Stimulated activated CD8-positive, alpha-beta memory T cell treated with anti-CD3 and anti-CD28 coated beads, Interleukin-4, amount 100 ng/mL, for 24 hours (primary cell): ENCODE measurements at places on chromosomes 13 and 19.
A peak's percentile ranks its signal among the peaks of the same experiment; 100 is the strongest.

- no peak for DNase-seq
Observed at GRCh38 chr19:29666578-29667386, 1.5 kb downstream of the PLEKHF1 start.

- DNase-seq = no peak
Observed at GRCh38 chr19:6069268-6069791, 41.0 kb downstream of the RFX2 start.

DNA sequence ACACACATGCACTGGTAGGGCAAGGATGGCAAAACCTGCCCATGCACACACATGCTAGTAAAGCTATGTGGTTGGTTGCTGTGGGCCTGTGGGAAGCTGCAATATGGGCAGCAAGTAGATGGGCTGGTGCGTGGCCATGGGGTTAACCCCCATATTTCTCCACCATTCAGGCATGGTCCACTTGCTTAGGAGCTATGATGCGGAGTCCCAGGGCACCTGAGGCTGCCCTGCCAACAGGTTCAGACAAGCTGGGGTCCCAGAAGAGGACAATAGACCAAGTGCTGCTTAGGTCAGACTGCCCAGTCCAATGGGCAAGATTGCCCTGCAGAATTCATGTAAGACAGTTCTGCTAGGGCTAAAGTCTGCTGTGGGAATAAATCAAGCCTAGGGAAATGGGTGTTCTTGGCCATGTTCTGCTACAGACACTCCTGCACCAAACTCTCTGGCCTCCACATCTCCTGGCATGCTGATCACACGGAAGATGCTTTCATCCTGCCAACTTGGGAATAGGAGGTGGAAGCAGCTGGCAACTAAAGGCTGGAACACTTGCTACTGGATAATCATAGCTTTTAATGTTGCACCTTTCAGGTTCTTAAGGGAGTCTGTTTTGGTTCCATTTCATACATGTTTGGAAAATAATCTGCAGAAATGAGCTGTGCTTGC lies 646.3 kb upstream of the SLITRK1 start:
- DNase-seq = no peak

- peak; percentile 23 for DNase-seq
Observed at GRCh38 chr19:15871570-15871969, 26.3 kb downstream of the CYP4F2 start.

GRCh38 chr13:51599444-51600176 lies 15.3 kb downstream of the WDFY2 start:
- DNase-seq = no peak

- DNase-seq = no peak
Observed at GRCh38 chr13:30745906-30746686, 10.8 kb downstream of the ALOX5AP start.

GRCh38 chr19:3357271-3357991 lies 9.0 kb upstream of the NFIC start:
- no peak for DNase-seq

GRCh38 chr13:41178040-41178439 lies 16.3 kb downstream of the KBTBD7 start:
- no peak for DNase-seq

GRCh38 chr13:111020546-111020945 lies 94.6 kb upstream of the ARHGEF7 start:
- DNase-seq = no peak

- no peak for DNase-seq
Observed at GRCh38 chr13:27997904-27998522, 9.5 kb upstream of the URAD start.

DNA sequence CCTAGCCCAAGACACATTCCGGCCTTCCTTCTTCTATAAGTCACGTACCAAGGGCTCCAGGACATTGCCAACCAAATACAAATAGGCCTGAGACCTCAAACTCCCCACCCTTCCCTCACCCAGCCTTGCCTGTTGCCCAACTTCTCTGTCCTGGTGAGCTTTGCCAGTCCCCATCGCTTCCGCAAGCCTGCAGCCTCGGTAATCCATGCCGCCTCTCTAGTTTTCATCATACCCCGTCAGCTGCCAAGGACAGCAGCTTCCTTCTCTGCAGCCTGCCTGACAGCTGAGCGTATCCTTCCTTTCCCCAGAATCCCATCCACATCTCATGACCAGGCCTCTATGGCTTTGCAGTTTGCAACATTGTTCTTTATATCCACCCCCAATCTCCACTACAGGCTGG lies 36.6 kb upstream of the POMP start:
- DNase-seq = no peak

GRCh38 chr13:29771247-29771646 lies 79.2 kb downstream of the UBL3 start:
- no peak for DNase-seq

DNA sequence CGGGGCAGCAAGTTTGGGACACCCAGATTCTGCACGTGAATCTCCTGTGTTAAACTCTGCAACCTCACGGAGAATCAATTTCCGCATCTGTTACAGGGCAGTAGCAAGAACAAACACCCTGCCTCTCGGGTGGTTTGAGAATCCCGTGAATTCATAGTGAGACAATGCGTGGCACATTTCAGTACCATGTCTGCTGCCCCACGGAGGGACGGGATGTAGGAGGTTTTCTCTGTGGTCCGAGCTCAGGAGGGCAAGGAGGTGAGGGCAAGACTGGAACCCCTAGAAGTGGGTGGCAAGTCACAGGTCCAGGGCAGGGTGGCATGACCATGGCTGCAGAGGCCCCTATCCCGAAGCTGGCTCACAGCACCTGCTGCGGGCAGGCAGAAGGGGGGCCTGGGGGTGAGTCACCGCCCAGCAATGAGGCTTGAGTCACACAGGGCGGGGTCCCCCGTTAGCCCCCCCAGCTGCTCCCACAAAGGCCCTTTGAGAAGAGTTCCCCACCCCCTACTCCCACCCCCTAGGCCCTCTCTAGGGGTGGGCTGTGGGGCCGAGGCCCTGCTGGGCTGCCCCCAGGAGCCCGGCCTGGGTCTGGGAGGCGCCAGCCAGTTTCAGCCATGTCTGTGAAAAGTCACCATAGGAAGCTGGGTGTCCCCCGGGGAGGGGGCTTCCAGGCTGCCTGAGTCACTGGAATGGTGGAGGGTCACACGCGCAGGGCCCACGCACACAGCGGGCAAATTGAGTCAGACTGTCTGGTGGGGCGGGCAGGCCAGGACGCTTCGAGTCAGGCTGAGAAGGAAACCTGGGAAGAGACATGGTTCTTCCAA lies 25.8 kb upstream of the NANOS3 start:
- DNase-seq = peak; percentile 58

DNA sequence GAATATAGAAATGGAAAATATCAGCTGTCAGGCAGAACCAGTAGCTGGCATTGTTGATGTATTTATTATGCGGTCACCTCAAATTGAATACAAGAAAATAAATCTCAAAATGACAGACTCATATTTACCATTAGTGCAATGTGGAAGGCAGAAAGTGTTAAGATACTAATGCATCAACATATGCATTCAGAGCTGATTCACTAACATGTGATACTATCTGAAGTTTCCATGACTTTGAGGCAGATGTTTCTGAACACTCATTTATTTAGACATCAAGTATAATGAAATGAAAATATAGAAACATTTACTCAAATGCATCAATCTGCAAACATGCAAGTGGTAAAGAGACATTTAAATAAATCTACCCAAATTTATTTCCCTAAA lies 474.2 kb upstream of the SLC10A2 start:
- no peak for DNase-seq
